ENCODE measurements at places on chromosomes 7 and 10.
A peak's percentile ranks its signal among the peaks of the same experiment; 100 is the strongest.

GRCh38 chr10:102452672-102453340, 1.5 kb upstream of the C10orf95 start:
- DNase-seq, result peak; percentile 88

- DNase-seq, result no peak
These were observed 51.6 kb upstream of the AQP1 start for GRCh38 chr7:30859940-30860496.

- no peak for DNase-seq
These were observed 12.3 kb upstream of the CTBP2 start for GRCh38 chr10:125172694-125173093.

DNA sequence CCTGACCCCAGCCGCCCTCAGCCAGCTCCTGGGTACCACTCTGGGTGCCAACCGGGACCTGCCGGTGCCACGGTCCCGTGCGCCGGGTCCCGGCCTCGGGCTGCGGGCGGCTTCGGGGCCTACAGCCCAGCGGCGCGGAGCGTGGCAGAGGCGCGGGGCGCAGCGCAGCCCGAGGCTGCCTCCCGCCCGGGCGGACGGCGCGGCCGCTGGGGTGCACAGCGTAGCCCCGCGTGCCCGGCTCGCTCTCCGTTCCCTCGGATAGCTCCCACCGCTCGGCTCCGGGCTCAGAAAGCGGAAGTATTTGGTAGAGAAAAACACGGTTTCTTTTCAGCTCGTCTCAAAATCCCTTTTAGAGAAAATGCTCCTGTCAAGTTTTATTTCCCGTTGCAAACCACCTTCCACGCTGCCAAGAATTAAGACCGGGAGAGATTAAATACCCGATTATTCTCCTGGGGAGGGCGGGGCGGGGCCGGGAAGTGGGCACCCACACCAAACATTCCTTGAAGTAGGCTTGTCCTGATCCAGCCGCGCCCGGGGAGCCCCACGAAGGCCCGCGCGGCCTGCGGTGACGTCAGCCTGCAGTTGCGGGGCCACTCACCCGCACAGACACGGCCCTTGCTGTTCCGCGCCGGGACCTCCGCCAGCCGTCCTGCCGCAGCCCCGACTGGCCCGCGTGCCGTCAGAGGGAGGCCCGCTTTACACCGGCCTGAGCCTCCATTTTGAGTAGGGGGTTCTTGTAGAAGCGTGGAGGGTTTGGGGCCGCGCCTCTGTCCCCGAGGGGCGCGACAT, 7.2 kb downstream of the HOXA13 start:
- DNase-seq, result peak; percentile 40

GRCh38 chr10:45421221-45422097, 47.4 kb downstream of the ALOX5 start:
- DNase-seq, result no peak

- DNase-seq, result peak; percentile 49
These were observed 30.7 kb upstream of the EPC1 start for GRCh38 chr10:32377458-32378259.

GRCh38 chr10:71399946-71400345, 3.2 kb downstream of the CDH23 start:
- no peak for DNase-seq

GRCh38 chr10:30538086-30538485, 91.5 kb downstream of the LYZL2 start:
- peak; percentile 7 for DNase-seq

DNA sequence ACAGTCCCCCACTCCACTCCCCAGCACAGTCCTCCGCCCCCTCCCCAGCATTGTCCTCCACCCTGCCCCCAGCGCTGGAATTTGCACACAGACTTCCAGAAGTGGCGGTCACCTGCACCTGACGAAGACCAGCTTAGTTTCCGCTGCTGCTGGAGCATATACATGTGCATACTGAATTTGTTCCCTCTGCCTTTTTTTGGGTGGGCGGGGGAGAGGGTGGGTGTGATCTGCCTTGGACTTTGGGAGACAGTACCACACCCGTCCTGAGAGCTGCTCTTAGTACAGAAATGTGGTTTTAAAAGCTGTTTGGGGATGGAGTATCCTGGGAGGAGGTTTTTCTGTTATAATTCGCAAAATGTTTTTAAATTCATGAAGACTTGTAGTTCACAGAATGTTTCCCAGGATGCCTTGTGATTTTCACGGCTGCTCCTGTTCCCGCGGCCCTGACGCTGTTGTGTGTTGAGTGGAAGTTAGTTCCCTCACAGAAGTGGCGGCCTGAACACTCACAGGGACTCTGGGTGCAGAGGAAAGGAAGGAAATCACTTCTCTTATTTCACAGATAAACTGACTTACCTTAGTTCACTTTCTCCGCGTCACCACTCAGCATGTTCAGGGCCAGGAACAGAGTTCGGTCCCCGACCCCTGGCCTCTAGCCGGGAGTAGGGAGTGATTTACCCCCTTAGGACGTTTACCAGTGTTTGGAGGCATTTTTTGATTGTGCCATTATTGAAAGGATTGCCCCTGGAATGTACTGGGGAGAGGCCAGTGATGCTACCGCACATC, 18.6 kb downstream of the PFKP start:
- DNase-seq, result no peak

DNA sequence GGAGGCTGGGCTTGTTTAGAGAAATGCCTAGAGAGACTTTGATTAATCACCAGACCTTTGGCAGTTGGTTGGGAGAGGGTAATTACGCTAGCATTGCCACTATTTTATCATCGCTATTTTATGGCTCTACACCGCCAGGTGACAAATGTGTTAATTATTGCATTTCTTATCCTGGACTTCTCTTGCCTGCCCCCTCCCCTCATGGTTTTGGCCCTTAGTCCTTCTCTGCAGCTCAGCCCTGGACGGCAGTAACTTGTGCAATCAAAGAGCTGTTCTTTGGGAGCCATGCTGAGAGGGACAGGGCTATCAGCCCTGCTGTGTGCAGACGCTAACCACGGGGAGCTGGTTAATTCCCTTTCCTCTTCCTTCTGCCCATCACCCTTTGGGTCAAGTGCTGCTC, 585.0 kb downstream of the AUTS2 start:
- DNase-seq, result no peak

DNA sequence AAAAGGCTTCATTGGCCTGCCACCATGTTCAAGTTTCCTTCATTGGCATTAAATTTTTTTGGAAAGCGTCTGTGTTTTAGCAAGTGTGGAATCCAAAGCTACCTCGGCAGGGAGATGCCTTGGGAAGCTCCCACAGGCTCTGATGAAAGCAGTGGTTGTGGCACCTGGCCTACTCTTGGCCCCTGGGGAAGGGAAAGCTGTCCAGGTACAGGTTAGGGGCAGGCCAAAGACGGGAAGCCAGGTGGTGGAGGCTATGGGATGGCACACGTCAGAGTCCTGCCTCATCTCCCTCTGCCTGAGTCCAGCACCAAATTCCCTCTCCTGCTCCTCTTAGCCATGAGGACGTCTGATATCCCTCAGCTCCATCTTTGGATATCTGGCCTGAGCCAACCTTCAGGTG, 49.7 kb downstream of the C10orf120 start:
- no peak for DNase-seq

DNA sequence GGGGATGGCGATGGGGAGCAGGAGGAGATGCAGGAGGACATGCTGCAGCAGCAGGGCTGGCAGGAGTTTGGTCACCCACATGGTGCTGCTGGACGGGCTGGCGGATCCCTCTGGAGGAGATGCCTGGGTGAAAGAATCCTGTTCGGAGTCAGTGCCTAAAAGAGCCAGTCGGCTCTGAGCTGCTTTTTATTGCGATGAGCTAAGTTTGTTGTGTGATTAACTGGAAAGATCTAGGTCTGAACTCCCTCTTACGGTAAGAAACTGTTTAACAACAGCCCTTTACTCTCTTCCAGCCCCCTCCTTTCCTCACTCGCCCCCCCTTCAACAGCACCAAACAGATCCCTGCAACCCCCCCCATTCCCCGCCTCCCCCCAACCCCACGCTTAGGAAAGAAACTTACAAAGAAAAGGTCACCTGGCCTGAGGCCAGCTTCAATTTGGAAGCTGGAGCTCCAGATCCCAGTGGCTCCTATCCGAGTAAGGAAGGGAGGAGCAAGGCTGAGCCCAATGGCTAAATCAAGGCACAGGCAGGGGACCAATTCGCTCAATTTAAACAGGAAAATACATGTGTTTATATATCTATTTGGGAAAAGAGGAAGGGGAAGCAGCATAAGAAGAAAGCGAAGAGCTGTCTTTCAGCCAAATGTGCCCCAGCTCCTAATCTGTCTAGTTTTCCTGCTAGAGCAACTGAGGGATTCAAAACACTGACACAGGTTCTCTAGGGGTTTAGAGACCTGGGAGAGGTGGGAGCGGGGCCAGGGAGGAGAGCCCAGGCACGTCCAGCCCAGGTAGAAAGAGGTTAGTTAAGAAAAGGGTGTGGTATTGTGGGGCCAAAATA, at the start of gene HGF:
Gene HGF, minus strand, starts transcription at position 157 of the 837 bp plus-strand sequence. Its CDS starts 76 bp downstream, at position 81.
- DNase-seq, result peak; percentile 53

- DNase-seq, result no peak
These were observed 13.7 kb upstream of the DNTT start for GRCh38 chr10:96290368-96291133.

GRCh38 chr7:6157685-6158423, 114.6 kb downstream of the CYTH3 start:
- no peak for DNase-seq

DNA sequence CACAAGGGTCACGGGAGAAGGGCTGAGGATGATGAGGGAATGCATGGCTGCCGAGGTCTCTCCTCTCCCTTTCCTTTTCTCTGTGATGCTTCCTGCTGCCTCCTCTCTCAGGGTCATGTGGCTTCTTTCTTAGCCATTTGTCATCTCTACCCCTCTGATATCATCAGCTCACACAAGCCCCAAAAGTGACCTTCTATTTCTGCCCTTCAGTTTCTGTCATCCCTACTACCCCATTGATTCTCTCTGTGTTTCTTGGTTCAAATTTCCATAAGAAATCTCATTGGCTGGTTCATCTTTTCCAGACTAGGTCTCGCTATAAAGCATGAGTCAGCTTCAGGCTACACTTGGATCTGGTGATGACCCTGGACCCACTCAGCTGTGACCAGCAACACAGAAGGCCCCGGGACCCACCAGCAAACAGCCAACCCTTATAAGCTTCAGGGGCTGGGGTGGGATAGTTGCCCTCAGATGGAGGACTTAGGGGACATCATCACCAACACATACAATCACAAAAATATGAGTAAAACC, 284.3 kb downstream of the SKAP2 start:
- DNase-seq, result no peak

GRCh38 chr7:134593530-134594392, 44.9 kb downstream of the AKR1B15 start:
- peak; percentile 38 for DNase-seq

DNA sequence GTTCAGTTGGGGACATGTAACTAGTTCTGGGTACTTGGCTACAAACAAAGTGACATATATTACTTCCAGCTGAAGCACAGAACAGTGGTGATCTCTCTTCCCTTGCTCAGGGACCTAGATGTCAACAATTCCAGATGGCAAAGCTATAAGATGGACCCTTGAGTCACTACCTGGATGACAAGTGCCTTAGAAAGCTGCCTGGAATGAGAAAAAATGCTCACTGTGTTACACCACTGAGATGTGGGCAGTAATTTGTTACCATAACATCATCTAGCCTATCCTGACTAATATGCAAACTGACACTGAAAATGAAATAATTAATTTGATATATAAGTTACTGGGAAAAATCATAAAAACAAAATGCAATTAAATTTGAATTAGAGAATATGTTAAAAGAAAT, 16.4 kb upstream of the CTTNBP2 start:
- no peak for DNase-seq

GRCh38 chr7:116801092-116801710, 61.2 kb upstream of the CAPZA2 start:
- peak; percentile 79 for DNase-seq

GRCh38 chr10:26361971-26362370, 76.2 kb upstream of the APBB1IP start:
- DNase-seq, result no peak

- peak; percentile 57 for DNase-seq
These were observed 138.7 kb downstream of the ZNF365 start for GRCh38 chr10:62512732-62513475.

GRCh38 chr7:7808156-7808555, 89.7 kb upstream of the RPA3 start:
- DNase-seq, result no peak

- no peak for DNase-seq
These were observed 80.4 kb downstream of the UPF2 start for GRCh38 chr10:11962176-11962575.

- peak; percentile 68 for DNase-seq
These were observed 125.7 kb downstream of the RGS10 start for GRCh38 chr10:119416855-119417254.

GRCh38 chr7:27615420-27616185, 47.1 kb downstream of the HIBADH start:
- no peak for DNase-seq

DNA sequence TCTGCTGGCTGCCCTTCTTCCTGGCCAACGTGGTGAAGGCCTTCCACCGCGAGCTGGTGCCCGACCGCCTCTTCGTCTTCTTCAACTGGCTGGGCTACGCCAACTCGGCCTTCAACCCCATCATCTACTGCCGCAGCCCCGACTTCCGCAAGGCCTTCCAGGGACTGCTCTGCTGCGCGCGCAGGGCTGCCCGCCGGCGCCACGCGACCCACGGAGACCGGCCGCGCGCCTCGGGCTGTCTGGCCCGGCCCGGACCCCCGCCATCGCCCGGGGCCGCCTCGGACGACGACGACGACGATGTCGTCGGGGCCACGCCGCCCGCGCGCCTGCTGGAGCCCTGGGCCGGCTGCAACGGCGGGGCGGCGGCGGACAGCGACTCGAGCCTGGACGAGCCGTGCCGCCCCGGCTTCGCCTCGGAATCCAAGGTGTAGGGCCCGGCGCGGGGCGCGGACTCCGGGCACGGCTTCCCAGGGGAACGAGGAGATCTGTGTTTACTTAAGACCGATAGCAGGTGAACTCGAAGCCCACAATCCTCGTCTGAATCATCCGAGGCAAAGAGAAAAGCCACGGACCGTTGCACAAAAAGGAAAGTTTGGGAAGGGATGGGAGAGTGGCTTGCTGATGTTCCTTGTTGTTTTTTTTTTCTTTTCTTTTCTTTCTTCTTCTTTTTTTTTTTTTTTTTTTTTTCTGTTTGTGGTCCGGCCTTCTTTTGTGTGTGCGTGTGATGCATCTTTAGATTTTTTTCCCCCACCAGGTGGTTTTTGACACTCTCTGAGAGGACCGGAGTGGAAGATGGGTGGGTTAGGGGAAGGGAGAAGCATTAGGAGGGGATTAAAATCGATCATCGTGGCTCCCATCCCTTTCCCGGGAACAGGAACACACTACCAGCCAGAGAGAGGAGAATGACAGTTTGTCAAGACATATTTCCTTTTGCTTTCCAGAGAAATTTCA, 1.7 kb downstream of the ADRB1 start:
- peak; percentile 32 for DNase-seq

DNA sequence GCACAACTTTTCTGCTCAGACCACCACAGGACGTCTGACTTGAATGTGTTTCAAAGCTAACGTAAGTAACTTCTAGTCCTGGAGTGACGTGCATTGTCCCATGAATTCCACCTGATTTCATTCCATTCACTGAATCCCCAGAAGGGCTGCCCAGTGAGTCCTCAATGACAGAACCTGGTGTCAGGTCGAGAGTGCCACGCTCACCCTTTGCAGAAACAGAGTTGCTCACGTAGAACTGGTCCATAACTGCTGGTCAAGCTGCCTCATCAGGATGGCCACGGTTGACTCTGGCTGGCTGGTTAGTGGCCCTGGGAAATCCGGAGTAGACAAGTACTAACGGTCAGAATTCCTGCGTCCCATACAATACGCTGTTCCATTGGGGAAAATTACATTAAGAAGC, 50.6 kb upstream of the UBE3C start:
- DNase-seq, result no peak

All from ACHN (cell line).